ENCODE measurements at places on chromosomes 5 and 9.

DNA sequence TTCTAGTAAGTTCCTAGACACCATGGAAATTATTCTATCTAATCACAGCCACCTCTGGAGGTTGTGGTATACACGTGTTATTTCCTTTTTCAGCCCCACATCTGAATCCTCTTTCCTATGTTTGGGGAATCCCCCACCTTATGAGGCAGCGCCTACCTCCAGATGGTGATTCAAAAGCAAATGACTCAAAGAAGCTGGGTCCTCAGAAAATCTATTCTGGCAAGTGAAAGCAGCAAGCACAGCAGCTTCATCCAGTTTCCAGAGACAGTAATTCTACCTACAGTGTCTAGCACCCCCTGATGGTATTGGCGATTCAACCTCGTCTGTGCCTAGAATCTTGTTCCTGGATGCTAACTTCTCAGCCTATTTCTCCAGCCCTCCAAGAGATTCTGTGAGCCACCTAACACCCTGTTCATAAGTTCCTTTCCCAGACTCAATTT lies 43.0 kb downstream of the STRBP start:
- peak; percentile 85 for DNase-seq

GRCh38 chr9:99577351-99577750 lies 244.3 kb upstream of the NR4A3 start:
- no peak for DNase-seq

- DNase-seq = no peak
These were observed 1.9 kb upstream of the DAP start for GRCh38 chr5:10762776-10763500.

GRCh38 chr9:98010445-98010844 lies 27.3 kb downstream of the ANP32B start:
- no peak for DNase-seq

DNA sequence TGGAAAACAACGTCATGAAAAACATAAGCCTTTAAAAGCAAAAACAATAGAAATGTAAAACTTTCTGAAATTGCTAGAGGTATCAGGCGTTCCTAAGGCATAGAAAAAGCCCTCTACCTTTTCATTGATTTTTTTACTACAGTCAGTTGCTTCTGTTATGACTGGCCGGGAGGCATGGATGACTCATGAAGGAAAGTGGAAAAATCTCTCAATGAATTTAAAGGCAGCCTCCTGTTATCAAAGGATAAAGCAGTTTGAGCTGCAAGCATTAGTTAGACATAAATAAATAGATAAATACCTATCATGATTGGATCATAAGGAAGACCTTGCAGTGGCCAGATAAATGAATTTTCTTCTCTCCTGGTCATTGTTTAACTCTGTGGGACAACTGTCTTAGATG lies 281.6 kb downstream of the MAST4 start:
- peak; percentile 58 for DNase-seq

DNA sequence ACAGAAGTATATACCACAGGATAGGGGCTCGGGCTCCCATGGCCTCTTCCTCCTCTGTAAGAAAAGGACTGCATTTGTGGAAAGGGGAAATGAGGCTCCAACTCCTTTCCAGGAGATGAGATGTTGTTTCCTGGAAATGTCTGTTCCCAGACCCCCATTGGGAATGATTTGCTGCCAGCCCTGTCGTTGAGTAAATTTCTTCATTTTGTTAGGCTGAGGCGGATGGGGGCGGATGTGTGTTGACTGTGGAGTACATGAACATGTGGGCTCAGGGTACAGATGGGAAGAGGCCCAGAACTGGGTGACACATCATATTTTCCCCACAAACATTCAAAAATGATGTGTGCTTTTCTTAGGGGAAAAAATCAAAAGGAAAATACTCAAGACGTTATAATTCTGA lies 28.8 kb upstream of the TNFAIP8 start:
- DNase-seq = peak; percentile 79

DNA sequence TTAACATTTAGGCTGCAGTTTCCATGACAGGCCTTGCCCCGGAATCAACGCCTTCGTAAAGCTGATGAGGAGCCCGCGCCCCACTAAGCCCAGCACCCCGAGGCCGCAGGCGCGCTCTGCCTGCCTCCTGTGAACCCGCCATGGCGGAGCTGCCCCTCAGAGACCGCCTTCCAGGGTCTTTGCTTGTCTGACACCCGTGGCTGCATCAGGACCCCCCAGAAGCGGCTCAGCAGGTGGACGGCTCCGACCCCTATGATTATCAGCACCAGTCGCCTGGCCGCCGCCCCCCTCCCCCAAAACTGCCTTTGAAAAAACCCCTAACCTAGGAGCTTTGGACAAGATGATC lies 507 bp upstream of the DPH7 start:
- DNase-seq = no peak

DNA sequence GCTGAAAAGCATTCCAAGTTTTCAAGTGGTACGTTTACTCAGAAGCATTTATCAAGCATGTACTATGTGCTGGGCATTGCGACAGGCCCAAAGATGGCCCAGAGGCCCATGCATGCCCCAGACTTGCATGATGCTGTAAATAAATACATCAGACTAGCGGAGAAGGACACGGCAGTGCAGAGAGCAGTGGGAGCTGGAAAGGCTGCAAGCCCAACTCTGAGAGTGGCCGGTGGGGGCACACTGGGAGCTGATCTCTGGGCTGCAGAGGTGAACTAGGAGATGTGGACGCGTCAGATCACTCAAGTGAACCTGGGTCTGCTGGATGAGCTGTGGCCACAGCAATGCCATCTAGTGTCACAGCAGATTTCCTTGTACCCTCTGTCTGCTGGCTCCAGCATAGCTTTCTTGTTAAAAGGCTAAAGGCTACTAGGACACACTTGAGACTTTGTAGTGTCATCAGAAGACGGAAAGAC lies 246.9 kb downstream of the FANCC start:
- no peak for DNase-seq

- peak; percentile 19 for DNase-seq
These were observed 226.6 kb upstream of the TBCA start for GRCh38 chr5:78002690-78003089.

GRCh38 chr9:135989722-135990467 lies 28.7 kb upstream of the UBAC1 start:
- peak; percentile 69 for DNase-seq

DNA sequence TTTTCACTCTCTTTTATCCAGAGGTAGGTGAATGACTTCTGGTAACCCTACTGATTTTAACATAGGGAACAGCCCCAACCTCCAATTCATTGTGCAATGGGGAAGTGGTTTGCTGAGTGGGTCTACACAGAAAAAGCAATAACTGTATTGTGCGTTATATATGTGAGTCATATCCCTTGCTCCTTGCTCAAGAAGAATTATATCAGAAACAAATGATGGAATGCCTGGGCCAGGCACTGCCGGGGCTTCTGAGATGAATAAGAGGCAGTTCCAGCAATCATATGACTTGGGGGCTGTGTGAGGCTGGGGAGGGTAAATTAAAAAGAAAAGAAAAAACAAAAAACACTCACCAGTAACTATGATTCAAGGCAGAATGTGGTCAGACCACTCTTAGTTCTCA lies 79.2 kb upstream of the ABCA1 start:
- no peak for DNase-seq

- no peak for DNase-seq
These were observed 11.1 kb downstream of the URM1 start for GRCh38 chr9:128382261-128382660.

DNA sequence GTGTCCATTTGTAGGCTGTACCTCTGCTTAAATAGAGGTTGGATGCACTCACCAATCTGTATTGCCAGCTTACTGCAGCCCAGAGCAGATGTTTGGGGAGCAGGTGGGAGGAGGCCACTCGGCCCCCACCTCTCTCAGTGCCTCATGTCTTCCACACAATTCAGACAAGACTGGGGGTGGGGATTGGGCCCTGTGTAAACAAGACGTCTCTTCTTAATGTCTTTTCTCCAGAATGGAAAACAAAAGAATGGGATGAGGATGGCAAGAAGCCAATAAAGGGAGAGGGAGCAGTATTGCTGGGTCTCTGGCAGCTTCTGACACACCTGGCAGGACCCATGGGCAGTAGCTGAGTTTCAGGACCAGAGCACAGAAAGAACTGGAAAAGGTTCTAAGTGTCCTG lies 64.9 kb downstream of the SIL1 start:
- DNase-seq = no peak

DNA sequence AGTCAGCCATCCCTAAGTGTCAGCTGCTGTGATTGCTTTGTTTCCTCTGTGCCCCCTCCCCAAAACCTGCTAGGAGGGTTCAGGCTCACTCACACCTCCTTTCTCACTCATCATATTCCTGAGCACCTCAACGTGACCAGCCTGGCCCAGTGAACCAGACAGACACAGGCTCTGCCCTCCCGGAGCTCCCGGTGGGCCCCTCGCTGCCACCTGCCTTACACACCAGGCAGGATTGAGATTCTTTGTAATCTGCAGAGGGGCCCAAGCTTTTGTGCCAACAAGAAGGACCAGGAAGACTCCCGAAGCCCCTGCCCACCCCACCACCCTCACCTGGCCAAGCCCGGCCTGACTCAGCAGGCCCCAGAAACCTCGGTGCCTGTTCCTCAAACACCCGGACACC lies 87.8 kb downstream of the NTNG2 start:
- DNase-seq = no peak

DNA sequence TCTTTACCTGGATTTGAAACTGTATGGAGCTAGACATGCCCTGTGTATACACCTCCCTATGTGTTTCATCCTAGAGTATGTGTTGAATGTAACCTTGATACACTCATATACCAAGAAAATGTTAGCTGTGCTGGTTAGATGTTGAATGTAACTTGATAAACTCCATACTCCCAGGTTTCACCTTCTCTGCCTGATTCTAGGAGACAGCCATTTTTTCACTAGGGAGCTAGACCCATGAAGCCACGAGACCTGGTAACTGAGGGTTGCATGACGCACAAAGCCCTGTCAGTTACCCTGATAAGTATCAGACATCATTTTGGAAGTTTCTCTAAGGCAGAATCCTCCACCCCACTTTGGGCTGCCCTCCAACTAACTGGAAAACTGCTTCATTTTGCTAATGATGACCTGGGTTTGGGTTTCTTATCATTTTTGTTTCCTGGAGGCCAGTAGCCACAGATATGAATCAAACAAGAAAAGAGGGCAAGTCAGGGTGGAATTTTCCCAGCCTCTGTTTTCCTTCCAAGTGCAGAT lies 478.5 kb upstream of the KIF2A start:
- DNase-seq = no peak

GRCh38 chr9:71209890-71210289 lies 88.5 kb upstream of the TRPM3 start:
- no peak for DNase-seq

DNA sequence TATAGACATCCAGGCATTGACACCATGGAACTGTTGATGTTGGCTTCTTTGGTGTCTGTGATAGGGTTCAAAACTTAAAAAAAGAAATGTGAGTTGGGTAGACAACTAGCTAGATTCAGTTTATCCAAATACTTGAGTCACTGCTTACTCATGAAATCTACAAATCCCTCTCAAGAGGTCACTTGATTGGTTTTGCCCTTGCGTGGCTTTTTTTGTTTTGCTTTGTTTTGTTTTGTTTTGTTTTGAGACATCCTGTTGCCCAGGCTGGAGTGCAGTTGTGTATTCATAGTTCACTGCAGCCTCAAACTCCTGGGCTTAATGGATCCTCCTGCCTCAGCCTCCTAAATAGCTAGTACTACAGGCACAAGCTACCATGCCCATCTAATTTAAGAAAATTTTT lies 10.5 kb upstream of the ENTREP1 start:
- no peak for DNase-seq

- DNase-seq = no peak
These were observed 235.7 kb downstream of the ICE1 start for GRCh38 chr5:5658226-5658625.

DNA sequence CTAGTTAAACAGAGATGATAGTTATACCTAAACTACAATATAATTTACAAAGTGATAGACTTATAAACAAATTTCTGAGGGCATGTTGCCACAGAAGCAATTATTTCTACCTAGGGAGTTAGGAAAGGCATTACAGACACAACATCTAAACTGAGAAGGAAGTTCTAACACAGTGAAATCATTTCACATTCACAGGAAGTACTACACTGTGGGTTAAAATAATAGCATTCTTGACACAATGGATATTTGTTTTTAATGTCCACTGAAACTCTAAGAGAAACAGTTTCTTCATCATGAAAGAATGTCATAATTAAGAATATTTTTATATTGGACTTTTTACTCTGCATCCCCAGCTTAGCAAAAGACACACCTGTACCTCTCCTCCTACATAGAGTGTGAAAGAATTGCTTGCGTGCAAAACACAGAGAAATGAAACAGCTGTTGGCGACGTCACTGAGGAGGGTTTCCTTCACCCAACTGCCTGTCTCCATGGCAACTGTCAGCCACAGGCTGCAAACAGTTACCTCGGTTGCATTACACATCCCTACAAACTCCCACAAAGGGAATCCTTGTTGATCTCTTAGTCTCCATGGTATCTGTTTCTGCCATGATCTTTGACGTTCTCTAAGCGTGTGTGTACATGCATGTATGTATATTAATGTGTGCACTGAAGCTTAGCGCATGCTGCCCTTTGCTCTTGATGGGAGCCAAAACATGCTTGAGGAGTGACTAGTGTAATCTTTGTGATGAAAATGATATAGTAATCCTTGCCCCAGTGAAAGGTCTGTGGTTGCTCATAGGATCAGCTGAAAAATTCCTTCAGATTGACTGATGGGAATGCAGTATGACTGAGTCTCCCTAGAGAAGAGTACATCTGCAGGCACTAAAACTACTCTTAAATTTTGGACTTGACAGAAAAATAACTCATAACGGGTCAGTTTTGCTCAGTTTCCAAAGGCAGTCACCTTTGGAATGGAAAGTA lies 168.5 kb downstream of the ACTL7B start:
- DNase-seq = no peak

DNA sequence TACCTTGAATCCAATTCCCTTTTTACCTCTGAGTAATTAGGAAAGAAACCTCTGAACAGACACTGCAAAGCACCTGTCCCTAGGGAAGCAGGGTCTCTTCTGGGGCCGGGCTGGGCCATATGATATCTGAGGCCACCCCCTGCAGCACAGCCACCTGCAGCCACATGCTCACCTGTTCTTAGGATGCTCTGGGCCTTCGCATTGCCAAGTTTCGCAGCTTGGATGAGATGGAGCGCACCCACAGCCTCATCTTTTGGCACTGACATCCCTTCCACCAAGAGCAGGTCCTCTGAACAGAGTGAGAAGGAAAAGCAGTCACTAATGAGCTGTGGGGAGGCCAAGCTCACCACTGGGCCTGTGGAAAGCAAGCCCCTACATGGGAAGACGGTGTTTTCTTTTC lies 27.3 kb downstream of the CLTA start:
- no peak for DNase-seq
